ENCODE measurements at places on chromosomes 16 and 17.

DNA sequence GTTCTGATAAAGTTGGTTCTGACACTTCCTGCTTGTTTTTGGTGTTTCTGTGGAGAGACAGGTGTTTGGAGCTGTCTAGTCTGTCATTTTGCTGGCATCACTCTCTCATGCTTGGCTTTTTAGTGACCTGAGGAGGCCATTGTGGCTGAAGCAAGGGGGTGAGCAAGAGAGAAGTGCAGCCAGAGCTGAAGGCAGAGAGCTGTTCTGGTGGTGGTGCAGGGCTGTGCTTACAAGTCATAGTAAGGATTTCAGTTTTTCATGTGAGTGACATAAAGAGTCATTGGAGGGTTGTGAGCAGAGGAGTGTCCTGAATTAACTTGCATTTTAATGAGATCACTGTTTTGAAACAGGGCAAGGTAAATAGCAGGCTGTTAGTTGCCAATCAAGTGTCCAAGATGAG lies 97.5 kb downstream of the CHD9 start:
- DNase-seq: no peak

- no peak for DNase-seq
Measured at GRCh38 chr16:63629272-63629671, 1492.6 kb downstream of the CDH11 start.

- peak; percentile 43 for DNase-seq
Measured at GRCh38 chr16:67430977-67431774, at the start of gene HSD11B2. Gene HSD11B2, plus strand, starts transcription at chr16:67431121. Its CDS starts 128 bp downstream, at chr16:67431249.

- no peak for DNase-seq
Measured at GRCh38 chr17:31564291-31564690, 172.8 kb downstream of the RAB11FIP4 start.

- no peak for DNase-seq
Measured at GRCh38 chr16:68997564-68997963, 107.9 kb upstream of the HAS3 start.

Measured in stimulated activated CD4-positive, alpha-beta T cell treated with anti-CD3 and anti-CD28 coated beads, Interleukin-4, amount 100 ng/mL, for 1 hour (primary cell).